ENCODE measurements at places on chromosomes 4 and X. TPM values are rescaled to one million over a fixed set of nuclear protein-coding genes. Genes with fewer than 3 reads are reported as not detected.

SULT1B1 gene
- 0.05 TPM for total RNA-seq

- no peak for ATAC-seq
Observed at GRCh38 chr4:67055319-67055718, 490.0 kb downstream of the CENPC start.

- ATAC-seq = no peak
Observed at GRCh38 chrX:106963111-106963510, 36.9 kb downstream of the MORC4 start.

ARX gene
- 0.16 TPM for total RNA-seq

DNA sequence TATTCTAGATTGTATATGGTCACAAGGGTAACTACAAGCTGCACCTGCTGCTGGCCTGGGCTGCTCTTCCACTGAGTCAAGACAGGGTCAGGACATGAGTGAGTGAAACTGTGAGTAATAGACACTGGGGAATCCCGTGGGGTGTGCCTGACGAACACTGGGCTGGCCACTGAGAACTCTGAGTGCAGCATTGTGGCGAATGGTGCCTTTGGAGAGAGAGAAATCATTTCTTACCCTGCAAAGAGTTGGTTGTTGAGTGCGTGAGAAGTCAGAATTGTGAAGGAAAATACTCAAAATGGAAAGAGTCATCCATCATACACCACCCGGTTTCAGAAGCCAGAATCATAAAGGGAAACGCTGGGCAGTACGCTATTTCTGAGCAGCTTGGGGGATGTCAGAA is 43.1 kb upstream of the LSM6 start:
- ATAC-seq = no peak
